Activated CD8-positive, alpha-beta T cell treated with anti-CD3 and anti-CD28 coated beads for 36 hours (primary cell): ENCODE measurements at places on chromosomes 1 and 21.

GRCh38 chr1:38533772-38534472, 325.6 kb downstream of the RRAGC start:
- peak; percentile 48 for DNase-seq

GRCh38 chr1:176815621-176816020, 348.9 kb downstream of the ASTN1 start:
- DNase-seq: no peak

- DNase-seq: no peak
Measured at GRCh38 chr1:157007306-157007705, 38.2 kb downstream of the ARHGEF11 start.

DNA sequence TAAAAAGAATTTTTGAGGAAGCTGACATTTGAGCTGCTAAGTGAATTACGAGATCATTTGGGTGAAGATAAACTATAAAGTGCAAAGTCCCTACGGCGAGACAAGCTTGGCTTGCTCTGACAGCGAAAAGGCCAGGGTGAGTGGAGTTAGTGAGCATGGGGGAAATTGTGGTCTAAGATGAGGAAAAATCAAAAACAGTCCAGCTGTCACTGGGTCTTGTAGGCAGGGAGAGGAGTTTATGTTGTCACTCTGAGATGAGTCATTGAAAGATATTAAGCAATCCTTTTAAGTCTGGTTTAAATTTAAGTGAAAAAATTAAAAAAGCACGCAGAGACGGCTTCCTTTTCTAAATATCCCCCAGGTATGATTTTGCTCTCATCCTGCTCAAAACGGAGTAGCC, 601.9 kb downstream of the MRPL39 start:
- no peak for DNase-seq

DNA sequence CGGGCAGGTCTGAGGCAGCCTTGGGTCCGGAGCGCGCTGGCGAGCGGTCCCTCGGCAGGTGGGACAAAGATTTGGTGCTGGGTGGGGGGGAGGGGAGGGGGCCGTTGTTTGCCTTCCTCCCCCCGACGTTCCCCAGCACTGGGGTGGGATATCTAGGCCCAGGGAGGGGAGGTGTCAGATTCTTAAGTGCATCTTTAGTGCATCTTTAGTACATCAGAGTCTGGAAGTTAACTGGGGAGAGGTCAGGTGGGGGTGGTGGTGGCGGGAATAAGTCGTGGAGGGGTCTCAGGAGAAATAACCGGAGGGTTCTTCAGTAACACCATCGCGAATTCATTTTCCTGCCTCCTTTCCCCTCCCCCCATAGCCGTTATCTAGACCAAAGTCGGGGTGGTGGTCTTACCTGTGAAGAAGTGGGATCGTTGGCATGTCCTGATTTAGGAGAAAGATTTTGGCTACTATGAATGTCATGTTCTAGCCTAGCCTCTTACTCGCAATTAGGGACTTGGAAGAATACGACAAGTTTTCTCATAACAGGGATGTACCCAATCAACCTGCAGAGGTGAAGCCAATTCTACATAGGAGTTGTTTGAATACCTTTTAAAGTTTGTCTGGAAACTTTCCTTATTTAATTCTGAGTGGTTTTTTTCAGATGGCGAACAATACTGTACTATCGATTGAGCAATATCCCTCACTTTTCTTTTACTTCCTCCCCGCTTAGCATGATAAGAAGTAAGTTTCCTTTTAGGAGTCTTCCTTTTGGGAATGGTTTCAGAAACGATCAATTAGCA, 886 bp downstream of the ZMYM4 start:
- peak; percentile 28 for DNase-seq
